ENCODE measurements at places on chromosomes 1 and 21.

DNA sequence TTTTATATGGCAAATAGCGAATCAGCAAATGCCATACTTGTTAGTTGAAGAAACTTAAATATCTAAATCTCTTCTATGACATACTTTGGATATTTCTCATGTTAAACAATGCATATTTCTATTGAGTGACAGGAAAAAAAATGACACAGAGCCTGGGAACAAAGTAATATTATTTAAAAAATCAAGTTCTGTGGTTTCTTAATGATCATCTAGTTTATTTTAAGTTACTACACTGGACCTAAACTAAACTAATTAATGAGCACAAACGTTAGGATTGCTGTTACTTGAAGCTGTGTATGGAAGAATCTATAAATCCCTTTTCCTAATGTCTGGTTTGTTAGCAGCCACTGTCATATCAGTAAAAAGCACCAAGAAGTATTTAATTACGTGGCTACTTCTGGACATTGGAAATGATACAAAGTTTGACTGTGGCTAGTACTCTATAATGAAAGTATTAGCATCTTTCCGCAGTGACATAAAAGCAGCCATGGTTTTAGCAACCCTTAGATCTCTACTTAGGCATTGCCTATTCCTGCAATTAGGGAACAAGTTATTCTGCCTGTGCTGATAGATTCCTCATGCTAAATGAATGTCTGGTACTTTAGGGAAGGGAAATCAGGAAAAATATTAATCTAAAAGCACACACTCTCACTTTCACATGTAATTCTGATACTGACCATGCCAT, 981.7 kb upstream of the B3GALT2 start:
- no peak for DNase-seq

- DNase-seq: no peak
Measured at GRCh38 chr1:40922969-40923368, 56.5 kb upstream of the CTPS1 start.

DNA sequence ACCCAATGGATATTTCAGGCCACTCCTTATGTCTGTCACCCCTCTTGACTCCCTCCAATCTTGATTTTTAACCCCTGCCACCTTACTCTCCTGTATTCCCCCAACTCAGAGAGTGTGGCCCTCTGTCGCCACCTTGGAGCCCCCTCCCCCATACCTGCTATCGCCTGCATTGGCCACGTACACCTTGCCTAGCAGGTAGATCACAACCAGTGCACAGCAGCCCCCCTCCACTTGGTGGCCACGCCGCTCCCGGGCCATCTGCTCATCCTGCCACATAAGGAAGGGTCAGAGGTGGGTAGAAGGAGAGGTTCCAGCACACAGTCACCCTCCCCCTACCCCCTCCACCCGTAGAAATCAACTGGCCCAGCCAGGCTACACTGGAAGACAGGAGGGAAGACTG, 2.9 kb downstream of the PPM1J start:
- no peak for DNase-seq

GRCh38 chr21:25974964-25975363, 195.6 kb downstream of the APP start:
- DNase-seq: no peak

- no peak for DNase-seq
Measured at GRCh38 chr1:66282891-66283621, 250.9 kb upstream of the SGIP1 start.

GRCh38 chr1:84298328-84298683, 3.2 kb upstream of the SAMD13 start:
- DNase-seq: no peak

DNA sequence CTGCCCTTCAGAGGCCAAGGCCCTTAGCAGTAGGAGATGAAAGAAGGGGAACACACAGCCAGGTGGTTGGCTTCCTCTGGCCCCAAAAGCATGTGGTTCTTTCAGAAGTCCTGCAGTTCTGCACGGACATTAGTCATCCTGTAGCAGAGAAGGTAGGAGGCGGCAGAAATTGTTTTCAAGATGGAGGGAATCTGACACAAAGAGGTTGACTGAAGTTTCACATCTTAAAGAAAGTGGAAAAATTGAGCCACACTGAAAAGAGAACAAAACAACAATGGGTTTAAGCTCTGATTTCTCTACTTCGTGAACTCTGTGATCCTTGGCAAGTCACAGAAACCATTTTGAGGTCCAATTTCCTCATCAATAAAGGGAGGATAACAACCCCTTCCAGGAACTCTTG, 125.3 kb upstream of the DNAH14 start:
- DNase-seq: no peak
